ENCODE measurements at places on chromosomes 4 and X. TPM values are rescaled to one million over a fixed set of nuclear protein-coding genes. Genes with fewer than 3 reads are reported as not detected.

DNA sequence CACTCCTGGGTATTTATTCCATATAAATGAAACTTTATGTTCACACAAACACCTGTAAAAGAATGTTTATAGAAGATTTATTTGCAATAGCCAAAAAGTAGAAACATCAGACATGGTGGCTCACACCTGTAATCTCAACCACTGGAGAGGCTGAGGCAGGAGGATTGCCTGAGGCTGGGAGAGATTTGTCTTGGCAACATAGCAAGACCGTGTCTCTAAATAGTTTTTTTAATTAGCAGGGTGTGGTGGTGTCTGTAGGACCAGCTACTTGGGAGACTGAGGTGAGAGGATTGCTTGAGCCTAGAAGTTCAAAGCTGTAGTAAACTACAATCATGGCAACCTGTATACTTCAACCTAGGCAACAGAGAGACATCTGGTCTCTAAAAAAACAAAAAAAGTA, 27.7 kb upstream of the NFKB1 start:
- no peak overlapping the region for H3K27ac ChIP-seq
- no peaks in the 10 kb centered on the region for H3K4me1 ChIP-seq
- H3K27me3 ChIP-seq = no peaks in the 10 kb centered on the region
- peaks cover 5% of the 10 kb centered on the region for H3K36me3 ChIP-seq

Gene PPA2
- 63.1 TPM for total RNA-seq

GRCh38 chr4:169142391-169142790, 128.4 kb downstream of the SH3RF1 start:
- no peak for DNase-seq
- no peaks in the 10 kb centered on the region for H3K4me1 ChIP-seq
- H3K27me3 ChIP-seq = no peaks in the 10 kb centered on the region
- no peak overlapping the region for H3K4me3 ChIP-seq
- H3K36me3 ChIP-seq = no peaks in the 10 kb centered on the region

DNA sequence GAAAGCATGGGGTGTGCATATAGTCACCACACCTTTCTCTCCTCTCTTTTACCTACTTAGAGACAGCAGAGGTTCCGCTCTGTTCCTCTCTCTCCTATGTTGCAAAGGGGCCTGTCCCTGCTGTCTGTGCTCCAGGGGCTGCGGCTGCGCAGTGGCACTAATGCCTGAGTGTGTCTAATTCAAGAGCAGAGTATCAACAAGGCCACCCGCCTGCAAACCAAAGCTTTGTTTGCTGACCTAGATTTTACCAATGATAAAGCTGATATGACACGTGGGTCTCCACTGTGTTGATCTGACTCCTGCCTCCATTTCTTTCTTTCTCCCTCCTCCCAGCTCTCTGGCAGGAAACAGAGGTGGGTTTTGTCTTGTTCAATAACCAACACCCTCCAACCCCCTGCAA, 74.9 kb downstream of the NSG1 start:
- no peaks in the 10 kb centered on the region for H3K27me3 ChIP-seq
- H3K4me1 ChIP-seq = peaks cover 18% of the 10 kb centered on the region
- peak overlapping the region; percentile 9 for H3K4me3 ChIP-seq
- no peak overlapping the region for H3K27ac ChIP-seq

Gene SLC30A9
- total RNA-seq = 38.8 TPM

DNA sequence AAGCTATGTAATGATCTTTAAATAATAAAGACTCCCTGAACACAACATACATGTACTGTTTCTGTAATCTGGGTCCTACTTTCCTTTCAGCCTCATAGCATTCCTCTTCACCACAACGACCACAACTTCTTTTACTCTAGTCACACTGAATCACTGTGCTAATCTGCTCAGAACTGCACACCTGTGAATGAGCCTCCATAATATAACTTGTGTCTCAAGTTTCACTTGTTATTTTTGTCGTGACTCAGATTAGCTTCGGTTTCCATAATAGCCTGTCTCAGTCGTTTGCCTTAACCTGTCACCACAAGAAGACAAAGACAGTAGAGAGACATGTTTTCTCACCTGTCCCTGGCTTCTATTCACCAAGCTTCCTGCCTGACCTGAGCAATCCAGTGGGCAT, 61.8 kb downstream of the MAGED1 start:
- H3K36me3 ChIP-seq = no peaks in the 10 kb centered on the region
- no peak overlapping the region for H3K27ac ChIP-seq
- H3K27me3 ChIP-seq = peaks cover 13% of the 10 kb centered on the region
- H3K4me3 ChIP-seq = no peak overlapping the region

Gene CABS1
- not detected for total RNA-seq

- no peaks in the 10 kb centered on the region for H3K36me3 ChIP-seq
- no peak for DNase-seq
- peaks cover 18% of the 10 kb centered on the region for H3K4me1 ChIP-seq
- peak overlapping the region; percentile 92 for H3K27ac ChIP-seq
- peaks cover 3% of the 10 kb centered on the region for H3K27me3 ChIP-seq
- H3K4me3 ChIP-seq = peak overlapping the region; percentile 92
These were observed 1.8 kb downstream of the CCDC22 start for GRCh38 chrX:49237060-49237459.

Gene LDB2
- 1.4 TPM for total RNA-seq

Gene NPFFR2
- not detected for total RNA-seq

Gene NAA10
- total RNA-seq = 175 TPM

DNA sequence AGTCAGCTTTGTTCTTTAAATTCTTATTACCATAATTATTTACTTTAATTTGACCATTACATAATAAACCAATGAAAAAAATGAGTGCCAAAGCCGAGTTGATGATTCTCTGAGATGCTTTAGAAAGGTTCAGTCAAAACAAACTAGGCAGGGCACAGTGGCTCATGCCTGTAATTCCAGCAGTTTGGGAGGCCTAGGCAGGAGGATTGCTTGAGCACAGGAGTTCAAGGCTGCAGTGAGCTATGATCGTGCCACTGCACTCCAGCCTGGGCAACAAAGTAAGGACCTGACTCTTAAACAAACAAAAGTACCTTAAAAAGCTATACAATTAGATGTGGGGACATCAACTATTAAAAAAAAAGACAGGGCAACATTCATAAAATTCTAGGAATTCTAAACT, 75.0 kb downstream of the AFAP1 start:
- peaks cover 29% of the 10 kb centered on the region for H3K4me1 ChIP-seq
- DNase-seq = no peak
- H3K27me3 ChIP-seq = peaks cover 7% of the 10 kb centered on the region

DNA sequence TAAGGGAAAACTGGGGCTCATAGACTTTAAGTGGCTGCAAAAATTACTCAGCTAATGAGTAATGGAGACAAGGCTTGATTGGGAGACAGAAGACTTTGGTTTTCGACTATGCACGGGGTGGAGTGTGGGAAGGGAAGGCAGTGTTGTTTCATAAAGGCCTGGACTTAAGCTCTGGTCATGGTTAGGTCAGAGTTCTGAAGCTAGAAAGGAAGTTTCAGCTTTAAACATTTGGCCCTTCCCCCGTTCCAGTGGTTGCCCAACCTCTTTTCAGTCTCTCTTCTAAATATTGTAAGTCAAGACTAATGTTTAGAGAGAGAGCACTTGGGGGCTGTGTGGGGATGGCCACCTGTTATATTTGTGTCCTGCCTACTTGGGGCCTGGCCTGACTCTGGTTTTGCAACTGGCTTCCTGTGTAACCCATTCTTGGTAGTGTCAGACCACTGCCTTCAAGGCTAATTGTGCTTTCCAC, 21.0 kb downstream of the MSN start:
- peaks cover 65% of the 10 kb centered on the region for H3K4me1 ChIP-seq
- no peaks in the 10 kb centered on the region for H3K27me3 ChIP-seq
- peak overlapping the region; percentile 78 for H3K4me3 ChIP-seq
- peaks cover 13% of the 10 kb centered on the region for H3K36me3 ChIP-seq

DNA sequence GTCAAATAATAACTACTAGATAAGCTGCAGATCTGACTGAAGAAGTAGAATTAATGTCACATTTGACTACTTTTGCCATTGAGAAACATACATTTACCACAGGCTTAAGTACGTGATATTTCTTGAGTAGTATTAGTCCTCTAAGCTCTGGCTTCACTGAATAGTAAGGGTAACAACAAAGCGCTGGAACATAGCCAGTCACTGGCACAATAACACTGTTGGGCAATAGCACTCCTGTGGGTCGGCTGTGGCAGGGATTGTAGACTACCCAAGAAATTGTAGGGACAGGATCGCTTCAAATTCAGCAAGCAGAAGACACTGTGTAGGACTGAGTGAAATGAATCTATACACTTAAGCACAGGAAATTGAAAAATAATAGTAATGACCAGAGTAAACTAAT, 27.1 kb upstream of the IL15 start:
- no peak overlapping the region for H3K27ac ChIP-seq
- no peak overlapping the region for H3K4me3 ChIP-seq
- no peak for DNase-seq
- no peaks in the 10 kb centered on the region for H3K36me3 ChIP-seq

Gene CENPVL2
- not detected for total RNA-seq

GRCh38 chr4:67101612-67102011, 443.7 kb downstream of the CENPC start:
- no peak for DNase-seq
- no peaks in the 10 kb centered on the region for H3K4me1 ChIP-seq
- H3K36me3 ChIP-seq = no peaks in the 10 kb centered on the region
- no peak overlapping the region for H3K4me3 ChIP-seq

DNA sequence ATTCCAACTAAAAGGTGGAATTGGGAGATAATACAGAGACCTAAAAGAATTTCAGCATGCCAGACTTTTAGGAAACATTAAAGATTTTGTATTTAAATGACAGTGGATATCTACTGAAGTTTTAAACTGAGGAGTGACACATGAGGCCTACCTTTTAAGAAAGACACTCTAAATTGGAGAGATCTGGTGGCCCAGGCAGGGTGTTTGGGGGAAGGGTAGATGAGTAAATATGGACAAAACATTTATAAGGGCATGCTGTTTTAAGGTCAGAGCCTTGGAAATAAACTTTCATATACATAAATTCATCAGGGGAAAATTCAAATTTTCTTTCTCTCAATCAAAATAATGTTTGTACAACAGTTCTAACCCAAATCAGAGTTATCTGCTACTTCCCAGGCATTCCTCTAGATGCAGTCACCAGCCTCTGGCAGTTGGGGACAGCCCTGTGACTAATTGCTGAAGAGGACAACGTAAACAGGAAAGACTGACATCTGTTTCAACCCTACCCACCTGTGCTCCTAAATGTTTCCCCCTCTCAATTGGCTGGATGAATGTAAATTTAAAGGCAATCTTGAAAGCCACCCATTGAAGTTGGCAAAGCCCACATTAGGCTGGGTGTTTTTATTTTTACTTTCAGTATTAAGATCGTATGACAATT, 1646.9 kb upstream of the ADGRL3 start:
- no peak overlapping the region for H3K4me3 ChIP-seq
- H3K36me3 ChIP-seq = peaks cover 6% of the 10 kb centered on the region
- no peak for DNase-seq
- H3K27me3 ChIP-seq = no peaks in the 10 kb centered on the region
- no peaks in the 10 kb centered on the region for H3K4me1 ChIP-seq

Gene CYSLTR1
- 1.5 TPM for total RNA-seq

- H3K4me1 ChIP-seq = peaks cover 28% of the 10 kb centered on the region
- H3K27me3 ChIP-seq = no peaks in the 10 kb centered on the region
- H3K36me3 ChIP-seq = peaks cover 22% of the 10 kb centered on the region
- DNase-seq = no peak
- peak overlapping the region; percentile 51 for H3K4me3 ChIP-seq
- H3K27ac ChIP-seq = peak overlapping the region; percentile 40
These were observed 20.2 kb downstream of the PPA2 start for GRCh38 chr4:105453550-105454205.

Gene NHS
- total RNA-seq = 0.14 TPM

DNA sequence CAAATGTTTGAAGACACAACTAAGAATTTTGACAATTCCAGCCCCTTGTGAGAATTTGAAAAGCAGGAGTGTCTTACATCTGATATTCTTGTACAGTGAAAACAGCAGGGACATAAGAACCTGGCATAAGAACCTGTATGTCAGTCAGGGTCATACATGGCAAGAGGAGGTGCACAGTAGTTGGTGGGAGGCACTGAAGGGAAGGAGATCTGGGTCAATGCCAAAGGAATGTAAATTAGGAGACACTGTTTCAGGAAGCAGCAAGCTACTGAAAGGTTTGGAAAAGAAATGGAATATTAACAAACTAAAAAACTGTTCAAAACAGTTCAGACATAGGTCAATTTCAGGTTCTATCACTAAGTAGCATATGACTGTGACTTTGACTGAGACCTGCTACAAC, 25.0 kb upstream of the SPP1 start:
- H3K27me3 ChIP-seq = peaks cover 17% of the 10 kb centered on the region
- H3K27ac ChIP-seq = no peak overlapping the region
- H3K36me3 ChIP-seq = no peaks in the 10 kb centered on the region
- no peak overlapping the region for H3K4me3 ChIP-seq

Gene FAM9B
- total RNA-seq = not detected

- peak; percentile 39 for DNase-seq
- no peaks in the 10 kb centered on the region for H3K4me1 ChIP-seq
- H3K36me3 ChIP-seq = no peaks in the 10 kb centered on the region
- peaks cover 37% of the 10 kb centered on the region for H3K27me3 ChIP-seq
These were observed 10.3 kb downstream of the CPLX1 start for GRCh38 chr4:815464-816146.

GRCh38 chr4:99827454-99827853, 10.8 kb downstream of the DAPP1 start:
- no peak overlapping the region for H3K27ac ChIP-seq
- H3K4me3 ChIP-seq = no peak overlapping the region
- H3K4me1 ChIP-seq = peaks cover 4% of the 10 kb centered on the region
- H3K27me3 ChIP-seq = peaks cover 3% of the 10 kb centered on the region
- DNase-seq = no peak

GRCh38 chrX:153312041-153312440, 9.5 kb downstream of the PNMA6F start:
- H3K4me1 ChIP-seq = no peaks in the 10 kb centered on the region
- no peak overlapping the region for H3K27ac ChIP-seq
- DNase-seq = peak; percentile 48
- H3K36me3 ChIP-seq = no peaks in the 10 kb centered on the region
- no peak overlapping the region for H3K4me3 ChIP-seq

Gene TMEM129
- 19.6 TPM for total RNA-seq

GRCh38 chrX:48645669-48646068, 37.9 kb upstream of the WAS start:
- no peak for DNase-seq
- H3K36me3 ChIP-seq = no peaks in the 10 kb centered on the region
- peaks cover 3% of the 10 kb centered on the region for H3K27me3 ChIP-seq
- H3K27ac ChIP-seq = no peak overlapping the region
- no peak overlapping the region for H3K4me3 ChIP-seq

Gene MTNR1A
- total RNA-seq = not detected

Gene CLCN5
- 6.2 TPM for total RNA-seq

Gene NPNT
- total RNA-seq = not detected

- peak overlapping the region; percentile 25 for H3K27ac ChIP-seq
- no peak for DNase-seq
- peaks cover 26% of the 10 kb centered on the region for H3K4me1 ChIP-seq
- peaks cover 11% of the 10 kb centered on the region for H3K36me3 ChIP-seq
- H3K27me3 ChIP-seq = no peaks in the 10 kb centered on the region
These were observed 97.6 kb downstream of the RAB28 start for GRCh38 chr4:13386405-13387107.

GRCh38 chr4:187232196-187232595, 508.5 kb upstream of the FAT1 start:
- peaks cover 6% of the 10 kb centered on the region for H3K36me3 ChIP-seq
- H3K27me3 ChIP-seq = no peaks in the 10 kb centered on the region
- no peak for DNase-seq
- no peak overlapping the region for H3K27ac ChIP-seq
